Cardiac septum (tissue), 1 donor: ENCODE measurements at places on chromosomes 16 and 17.

- no peak for DNase-seq
These were observed 410.5 kb downstream of the WWOX start for GRCh38 chr16:78509965-78510364.

DNA sequence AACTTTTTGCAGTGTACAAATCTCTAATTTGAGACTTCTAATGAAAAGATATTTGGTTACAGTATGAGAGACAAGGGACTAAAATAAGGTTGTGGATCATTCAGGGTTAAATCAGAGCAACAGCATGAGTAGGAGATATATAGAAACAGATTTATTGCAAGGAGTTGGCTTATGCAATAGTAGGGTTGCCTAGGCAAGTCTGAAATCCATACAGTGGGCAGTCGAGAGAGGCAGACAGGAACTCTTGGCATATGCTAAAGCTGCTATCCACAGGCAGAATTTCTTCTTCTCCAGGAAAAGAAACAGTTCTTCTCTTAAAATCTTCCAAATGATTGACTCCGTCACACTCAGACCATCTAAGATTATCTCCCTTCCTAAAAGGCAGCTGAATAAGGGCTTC is 500.8 kb downstream of the MAF start:
- no peak for DNase-seq

DNA sequence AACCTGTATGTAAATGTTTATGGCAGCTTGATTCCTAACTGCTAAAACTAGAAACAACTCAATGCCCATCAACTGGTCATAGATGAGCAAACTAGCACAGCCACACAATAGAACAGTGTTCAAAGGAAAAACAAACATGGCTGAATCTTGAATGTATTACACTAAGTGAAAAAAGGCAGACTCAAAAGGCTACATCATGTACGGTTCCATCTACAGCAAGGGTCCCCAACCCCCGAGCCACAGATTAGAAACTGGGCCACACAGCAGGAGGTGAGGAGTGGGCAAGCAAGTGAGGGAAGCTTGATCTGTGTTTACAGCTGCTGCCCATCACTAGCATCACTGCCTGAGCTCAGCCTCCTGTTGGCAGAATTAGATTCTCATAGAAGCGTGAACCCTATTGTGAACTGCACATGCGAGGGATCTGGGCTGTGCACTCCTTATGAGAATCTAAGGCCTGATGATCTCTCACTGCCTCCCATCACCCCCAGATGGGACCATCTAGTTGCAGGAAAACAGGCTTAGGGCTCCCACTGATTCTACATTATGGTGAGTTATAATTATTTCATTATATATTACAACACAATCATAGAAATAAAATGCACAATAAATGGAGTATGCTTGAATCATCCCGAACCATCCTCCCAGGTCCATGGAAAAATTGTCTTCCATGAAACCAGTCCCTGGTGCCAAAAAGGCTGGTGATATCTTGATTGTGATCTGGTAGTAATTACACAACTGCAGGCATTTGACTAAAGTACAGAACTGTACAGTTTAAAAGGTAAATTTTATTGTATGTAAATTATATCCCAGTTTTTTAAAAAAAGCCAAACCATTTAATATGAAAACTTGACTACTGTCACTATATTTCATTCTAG is 7.7 kb downstream of the CEP20 start:
- DNase-seq = no peak

GRCh38 chr17:55722016-55722736 is 488 bp downstream of the TMEM100 start:
- DNase-seq = no peak

- DNase-seq = no peak
These were observed 84.8 kb upstream of the GNAO1 start for GRCh38 chr16:56106527-56106926.

DNA sequence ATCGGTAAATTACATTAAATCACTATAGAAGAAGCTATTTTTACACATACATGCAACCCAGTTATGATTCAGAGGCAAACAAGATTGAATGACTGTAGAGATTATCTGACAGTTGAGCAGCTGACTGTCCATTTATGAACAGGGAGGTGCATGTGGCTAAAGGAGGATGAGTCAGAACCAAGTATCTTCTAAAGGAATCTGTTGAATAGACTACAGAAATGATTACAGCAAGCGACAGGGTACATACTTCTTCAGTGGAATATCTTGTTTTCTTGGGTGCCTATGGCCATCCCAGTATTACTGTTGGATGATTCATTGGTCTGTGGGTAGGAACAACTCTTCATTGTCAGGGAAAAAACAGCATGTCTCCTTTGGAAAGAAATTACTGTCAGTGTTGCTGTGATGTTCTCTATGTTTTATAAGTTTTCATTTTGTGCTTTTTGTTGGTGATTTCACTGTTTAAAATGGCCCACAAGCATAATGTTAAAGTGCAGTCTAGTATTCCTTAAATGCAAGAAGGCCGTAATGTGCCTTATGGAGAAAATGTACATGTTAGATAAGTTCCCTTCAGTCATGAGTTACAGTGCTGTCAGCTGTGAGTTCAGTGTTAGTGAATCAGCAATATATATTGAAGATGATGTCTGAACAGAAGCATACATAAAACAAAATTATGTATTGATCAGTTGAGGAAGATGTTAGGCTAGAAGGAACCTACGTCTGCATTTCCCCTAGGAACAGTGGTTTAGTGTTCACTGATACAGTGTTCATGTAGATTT is 27.0 kb downstream of the CBFB start:
- DNase-seq = no peak

DNA sequence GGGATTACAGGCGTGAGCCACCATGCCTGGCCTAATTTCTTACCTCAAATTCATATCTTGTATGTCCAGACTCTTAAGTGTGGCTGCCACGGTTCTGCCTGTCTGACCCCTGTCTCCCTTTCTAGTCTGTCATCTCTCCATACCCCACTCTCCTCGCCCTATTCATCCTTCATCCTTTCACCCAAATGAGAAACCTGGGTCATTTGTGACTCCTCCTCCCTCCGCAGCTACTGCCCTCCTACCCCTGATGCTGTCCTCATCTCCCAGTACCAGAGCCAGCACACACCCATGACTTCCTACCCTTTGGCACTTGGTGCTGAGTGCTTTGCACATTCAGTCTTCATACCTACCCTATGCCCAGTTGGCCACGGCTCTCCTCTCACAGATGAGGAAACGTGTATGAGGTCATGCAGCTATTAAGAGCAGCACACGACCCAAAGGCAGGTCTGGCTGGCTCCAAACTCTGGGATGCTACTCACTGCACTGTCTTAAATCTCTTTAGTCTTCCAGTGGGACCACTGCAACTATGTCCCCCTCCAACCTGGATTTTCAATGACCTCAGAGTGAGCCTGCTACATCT is 1.6 kb downstream of the SPATA32 start:
- peak; percentile 80 for DNase-seq

DNA sequence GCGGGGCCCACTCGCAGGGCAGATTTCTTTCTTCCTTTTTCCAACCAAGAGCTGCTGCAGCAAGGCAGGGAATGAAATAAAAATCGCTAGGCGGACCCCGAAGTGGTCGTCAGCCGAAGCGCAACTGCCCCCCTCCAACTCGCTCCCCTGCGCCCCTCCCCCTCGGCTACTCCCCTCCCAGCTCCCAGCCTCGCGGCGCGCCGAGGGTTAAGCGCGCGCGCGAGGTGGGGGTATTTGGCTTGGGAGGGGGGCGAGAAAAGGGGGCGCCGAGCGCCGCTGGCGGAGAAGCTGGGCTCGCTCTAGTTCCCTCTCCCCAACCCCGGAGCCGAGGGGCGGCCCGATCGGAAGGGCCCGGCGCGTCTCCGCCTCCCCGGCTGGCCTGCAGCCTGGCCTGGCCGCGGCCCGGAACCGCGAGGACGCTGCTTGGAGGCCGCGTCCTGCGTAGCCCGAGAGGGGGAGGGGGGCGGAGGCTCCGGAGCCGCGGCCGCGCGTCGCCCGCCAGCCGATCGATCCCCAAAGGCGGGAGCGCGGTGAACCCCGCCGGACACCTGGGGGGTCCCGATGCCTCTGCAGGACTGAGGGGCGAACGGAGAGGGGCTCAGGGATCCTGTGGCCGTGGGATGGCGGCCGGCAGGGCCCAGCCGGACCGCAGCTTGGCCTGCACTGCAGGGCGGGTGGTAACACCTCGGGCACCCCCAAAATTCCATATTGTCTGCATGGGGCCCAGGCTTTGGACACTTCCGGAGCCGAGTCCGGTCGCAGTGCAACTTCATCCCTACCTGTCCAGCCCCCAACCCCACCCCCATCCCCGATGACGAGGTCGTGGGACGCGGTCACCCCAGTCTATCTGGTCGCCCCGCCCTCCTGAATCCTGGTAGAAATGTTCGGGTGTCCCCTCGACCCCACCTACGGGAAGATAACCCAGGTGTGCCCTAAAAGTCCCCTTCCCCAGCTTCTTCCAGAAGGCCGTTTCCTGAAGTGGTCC is 4.9 kb upstream of the CBX4 start:
- DNase-seq = no peak

DNA sequence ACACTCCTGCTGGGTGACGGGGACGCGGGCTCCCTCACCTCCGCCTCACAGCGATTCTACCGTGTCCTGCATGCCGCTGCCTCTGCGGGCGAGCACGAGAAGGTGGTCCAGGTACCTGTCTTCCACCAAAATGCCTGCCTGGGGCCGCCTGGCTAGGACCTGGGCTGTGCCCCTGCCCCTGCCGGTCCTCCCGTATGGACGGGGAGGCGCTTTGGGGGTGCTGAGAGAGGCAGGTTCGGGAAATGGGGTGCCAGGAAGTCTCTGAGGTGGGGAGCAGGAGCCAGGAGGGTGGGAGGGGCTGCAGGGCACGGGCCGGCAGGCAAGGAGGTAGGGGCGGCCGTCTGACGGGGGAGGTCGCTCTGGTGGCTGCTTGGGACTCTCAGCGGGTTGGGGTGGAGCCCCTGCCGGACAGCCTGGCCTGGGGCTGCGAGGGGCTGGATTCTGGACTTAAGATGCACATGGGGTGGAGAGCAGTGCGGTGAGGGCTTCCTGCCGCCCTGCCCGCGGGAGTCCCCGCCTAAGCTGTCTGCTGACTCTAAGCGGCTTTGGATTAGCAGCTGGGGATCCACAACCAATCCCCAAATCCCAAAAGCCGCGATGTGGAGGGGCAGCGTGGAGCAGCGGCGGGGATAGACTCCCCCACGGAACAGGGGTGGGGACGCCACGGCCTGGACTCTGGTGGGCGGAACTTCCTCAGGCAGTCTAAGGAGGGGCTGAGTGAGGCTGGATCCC is 5.8 kb downstream of the CHTF18 start:
- no peak for DNase-seq

GRCh38 chr16:14650629-14651028 is 17.9 kb downstream of the BFAR start:
- no peak for DNase-seq

GRCh38 chr16:67565470-67566100 is 3.3 kb downstream of the CTCF start:
- no peak for DNase-seq

- no peak for DNase-seq
These were observed 58.2 kb upstream of the RPH3AL start for GRCh38 chr17:410543-411401.

DNA sequence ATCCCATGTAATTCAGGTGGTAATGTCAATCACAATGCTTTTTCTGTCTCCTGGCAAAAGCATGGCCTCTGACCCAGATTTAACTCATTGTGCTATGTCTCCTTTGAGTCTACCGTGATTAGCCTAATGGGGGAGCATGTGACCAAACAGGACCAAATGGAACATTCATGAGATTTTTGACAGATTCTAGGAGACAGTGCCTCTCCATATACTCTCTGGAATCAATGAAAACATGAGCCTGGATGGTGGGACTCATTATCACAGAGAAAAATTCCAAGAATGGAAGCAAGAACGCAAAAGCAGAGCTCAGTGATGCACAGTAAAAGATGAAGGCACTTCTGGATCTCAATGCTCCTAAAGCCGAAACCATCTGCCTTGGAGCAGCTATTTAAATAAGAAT is 307.9 kb upstream of the MON1B start:
- DNase-seq = no peak

DNA sequence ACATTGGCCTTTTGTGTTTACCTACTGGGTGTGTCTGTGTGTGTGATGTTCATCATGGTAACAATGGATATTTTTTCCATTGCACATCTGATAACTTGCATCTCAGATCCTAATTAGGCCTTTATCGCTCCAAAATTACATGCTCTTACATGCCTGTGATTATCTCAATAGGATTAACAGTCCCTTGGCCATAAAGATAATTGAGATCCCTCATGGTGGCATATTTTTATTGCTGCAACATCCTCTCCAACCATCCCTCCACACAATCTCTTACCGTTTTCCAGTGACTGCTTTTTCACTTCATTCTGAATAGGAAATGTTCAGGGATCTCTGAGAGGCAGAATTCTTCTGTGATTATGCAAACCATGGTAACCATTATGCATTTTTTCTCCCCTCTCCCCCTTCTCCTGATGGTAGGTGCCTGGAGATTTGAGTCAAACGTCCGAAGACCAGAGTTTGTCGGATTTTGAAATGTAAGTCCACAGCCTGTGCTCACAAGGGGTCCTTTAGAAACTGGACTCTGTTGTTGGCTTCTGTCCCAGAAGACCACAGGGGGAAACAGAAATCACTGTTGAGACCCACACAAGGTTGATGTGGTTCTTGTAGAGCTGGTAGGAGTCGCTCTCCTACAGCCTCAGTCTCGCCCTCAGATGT is 405.5 kb downstream of the CPPED1 start:
- no peak for DNase-seq
